ENCODE measurements at places on chromosomes 11 and 22.

- no peak for DNase-seq
Observed at GRCh38 chr11:99937330-99937729, 749.8 kb upstream of the ARHGAP42 start.

DNA sequence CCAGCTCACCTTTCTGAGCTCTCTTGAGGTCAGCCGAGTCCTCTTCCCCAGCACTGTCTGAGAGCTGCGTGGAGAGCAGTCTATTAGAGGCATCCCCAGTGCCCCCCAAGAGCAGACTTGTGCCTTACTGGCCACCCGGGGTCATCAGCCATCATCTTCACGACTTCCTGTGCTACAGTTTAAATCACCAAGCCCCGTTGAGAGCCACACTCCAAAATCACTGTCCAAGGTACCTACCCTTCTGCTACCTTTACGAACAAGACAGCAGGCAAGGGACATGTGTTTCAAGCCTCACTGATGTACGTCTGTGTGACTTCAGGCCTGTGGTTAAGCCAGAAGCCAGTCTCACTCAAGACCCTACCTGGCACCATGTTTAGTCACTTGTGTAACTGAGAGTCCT lies 35.1 kb downstream of the MORC2 start:
- DNase-seq = no peak

GRCh38 chr11:88827018-88827676 lies 238.6 kb downstream of the GRM5 start:
- peak; percentile 7 for DNase-seq

DNA sequence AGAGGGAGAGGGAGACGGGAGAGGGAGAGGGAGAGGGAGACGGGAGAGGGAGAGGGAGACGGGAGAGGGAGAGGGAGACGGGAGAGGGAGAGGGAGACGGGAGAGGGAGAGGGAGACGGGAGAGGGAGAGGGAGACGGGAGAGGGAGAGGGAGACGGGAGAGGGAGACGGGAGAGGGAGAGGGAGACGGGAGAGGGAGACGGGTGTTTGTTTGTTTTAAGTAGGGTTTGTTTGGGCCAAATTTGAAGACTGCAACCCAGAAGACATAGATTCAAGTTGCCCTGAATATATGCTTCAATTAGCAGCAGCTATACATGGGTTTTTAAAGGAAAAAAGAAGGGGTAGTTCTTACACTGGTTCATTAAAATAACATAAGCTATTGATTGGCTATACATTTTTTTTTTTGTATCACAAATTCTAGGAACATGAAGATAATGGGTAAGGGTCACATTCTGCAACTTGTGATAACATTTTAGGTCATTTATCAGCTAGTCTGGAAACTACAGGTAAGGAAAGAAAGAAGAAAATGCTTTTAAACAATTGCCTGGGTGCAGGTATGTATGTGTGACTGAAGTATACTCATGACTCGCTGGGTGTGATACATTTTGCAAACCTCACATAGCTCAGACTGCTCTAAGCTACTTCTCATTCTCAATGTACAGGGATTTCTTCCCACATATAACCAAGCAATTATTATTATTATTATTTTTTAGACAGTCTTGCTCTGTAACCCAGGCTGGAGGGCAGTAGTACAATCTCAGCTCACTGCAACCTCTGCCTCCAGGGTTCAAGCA lies 67.3 kb downstream of the MCHR1 start:
- DNase-seq = no peak

DNA sequence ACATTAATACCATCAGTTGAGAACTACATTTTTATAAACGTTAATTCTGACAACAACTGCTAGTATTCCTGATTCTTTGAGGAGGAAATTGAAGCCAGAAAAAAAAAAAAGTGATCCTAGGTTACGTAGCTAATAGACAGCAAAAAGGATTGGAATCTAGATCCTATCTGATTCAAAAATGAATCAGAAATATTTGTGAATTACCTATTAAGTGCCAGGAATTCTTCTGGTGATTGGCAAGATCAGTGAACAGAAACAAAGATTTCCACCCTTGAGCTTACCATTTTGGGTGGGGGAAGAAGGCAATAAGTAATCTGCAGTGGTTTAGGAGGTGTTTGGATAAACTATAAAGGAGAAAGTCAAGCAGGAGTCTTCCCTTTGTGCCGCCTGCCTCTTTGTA lies 63.9 kb upstream of the LARGE1 start:
- no peak for DNase-seq

GRCh38 chr11:90310210-90310609 lies 87.4 kb upstream of the CHORDC1 start:
- no peak for DNase-seq

DNA sequence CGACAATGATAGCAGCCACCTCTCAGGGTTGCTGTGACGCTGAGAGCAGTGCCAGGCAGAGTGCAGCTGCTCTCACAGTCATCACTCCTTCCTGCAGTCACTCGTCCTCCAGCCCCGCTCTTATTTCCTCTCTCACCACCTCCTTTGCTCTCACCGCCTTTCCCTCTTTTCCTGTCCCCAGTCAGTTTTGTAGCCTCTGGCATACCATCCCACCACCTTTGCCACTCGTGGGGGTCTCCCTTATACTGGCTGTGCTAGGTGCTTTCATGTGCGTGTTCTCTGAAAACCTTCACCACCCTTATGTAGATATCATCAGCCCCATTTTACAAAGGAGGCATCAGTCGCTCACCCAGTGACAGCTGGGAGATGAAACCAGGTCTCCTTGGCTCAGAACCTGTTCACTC lies 19.3 kb upstream of the ST3GAL4 start:
- no peak for DNase-seq

- DNase-seq = no peak
Observed at GRCh38 chr11:69745201-69745600, 29.9 kb downstream of the FGF4 start.

DNA sequence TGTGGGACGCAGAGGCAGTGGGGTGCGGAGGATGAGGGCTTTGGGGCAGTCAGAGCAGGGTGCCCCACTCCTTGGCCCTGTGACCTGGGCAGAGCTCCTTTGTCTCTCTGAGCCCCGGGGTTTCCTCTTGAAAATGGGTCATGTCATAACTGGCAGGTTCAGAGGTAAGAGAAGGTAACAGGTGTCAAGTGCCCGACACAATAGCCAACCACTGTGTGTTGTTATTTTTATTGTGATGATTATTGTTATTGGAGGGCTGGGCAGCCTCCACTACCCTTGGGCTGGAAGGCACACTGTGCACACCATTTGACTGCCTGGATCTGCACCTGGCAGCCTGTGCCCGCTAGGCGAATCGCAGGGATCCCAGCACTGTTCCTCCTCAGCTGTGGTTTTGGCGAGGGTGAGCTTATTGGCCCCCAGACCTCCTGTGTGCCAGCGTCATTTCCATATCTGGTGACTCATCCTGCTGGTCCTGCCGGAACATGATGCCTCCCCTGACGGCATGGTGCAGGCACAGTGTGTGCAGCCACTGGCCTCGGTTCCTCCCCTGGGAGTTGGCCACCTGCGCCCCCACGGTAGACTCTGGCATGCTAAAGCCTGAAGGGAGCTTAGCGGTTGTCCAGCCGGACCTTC lies 15.4 kb upstream of the SOX10 start:
- no peak for DNase-seq

DNA sequence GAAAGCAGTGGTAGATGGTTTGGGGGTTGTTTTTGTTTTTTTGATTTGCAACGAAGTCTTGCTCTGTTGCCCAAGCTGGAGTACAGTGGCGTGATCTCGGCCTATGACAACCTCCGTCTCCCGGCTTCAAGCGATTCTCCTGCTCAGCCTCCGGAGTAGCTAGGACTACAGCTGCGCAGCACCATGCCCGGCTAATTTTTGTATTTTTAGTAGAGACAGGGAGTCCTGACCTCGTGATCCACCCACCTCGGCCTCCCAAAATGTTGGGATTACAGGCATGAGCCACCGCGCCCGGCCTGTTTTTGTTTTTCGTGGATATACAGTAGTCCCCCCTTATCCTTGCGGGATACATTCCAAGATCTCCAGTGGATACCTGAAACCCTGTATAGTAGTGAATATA lies 6.6 kb downstream of the EP300 start:
- DNase-seq = no peak

GRCh38 chr22:26589367-26589844 lies 526 bp downstream of the TPST2 start:
- DNase-seq = no peak

- no peak for DNase-seq
Observed at GRCh38 chr11:71222318-71223080, 29.9 kb downstream of the SHANK2 start.

DNA sequence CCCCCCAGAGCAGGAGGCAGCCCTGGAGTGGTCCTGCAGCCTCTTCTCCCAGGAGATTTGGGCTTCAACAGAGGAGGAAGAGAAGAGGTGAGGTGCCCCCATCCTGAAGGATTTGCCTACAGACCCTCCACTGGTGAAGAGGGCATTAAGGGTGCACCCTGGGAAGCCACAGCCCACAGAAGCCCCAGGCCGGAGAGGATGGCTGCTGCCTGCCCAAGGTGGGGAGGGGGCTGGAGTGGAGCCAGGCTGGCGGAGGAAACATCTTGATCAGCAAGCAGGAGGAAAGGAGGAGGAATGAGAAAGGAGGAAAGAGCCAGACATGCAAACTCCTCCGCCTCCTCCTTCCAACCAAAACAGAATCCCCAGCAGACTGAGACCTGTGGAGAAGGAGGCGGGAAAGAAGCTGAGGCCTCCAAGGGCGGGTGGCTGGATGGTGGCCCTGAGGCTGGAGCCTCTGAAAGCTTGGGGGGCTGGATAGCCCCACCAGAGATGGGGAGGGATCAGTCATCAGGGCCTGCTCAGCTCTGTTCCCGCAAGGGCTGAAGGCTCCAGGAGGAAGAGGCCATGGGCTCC lies 31.3 kb downstream of the ARRB1 start:
- DNase-seq = no peak

DNA sequence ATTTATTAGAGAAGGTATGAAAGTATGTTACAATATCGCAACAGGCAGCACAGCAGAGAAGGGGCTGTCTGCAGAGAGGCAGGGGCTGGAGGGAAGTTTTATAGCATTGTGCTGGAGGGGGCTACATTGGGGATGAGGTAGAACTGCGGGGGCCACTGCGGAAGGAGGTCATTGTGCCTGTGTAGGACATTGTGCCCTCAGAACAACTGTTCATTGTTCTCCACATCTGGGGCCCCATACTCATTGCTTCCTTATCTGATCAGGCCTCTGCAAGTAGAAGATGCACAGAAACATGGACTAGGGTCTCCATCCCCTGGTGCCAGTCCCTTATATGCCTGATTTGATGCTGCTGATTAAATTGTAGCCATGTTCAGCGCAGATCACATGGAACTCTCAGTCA lies 12.1 kb downstream of the NADSYN1 start:
- DNase-seq = no peak

DNA sequence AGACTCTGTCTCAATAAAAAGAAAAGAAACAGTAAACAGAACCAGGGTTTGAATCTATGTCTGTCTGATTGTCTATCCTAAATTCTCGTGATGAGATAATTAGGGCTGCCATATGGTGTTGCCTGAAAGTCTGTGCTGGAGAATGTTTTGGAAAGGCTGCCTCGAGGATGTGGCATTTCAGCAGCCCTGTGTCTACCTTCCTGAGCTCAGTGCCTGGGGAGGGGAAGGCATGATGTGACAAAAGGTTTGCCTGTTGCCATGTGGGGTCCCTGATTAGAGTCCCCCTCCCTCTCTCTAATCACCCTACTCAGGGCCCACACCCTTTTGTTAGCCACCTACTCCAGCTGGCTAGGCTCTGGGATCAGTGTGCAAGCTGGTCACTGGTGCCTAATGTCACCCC lies 15.2 kb downstream of the CD82 start:
- no peak for DNase-seq

- DNase-seq = no peak
Observed at GRCh38 chr11:72777755-72778278, 16.0 kb downstream of the STARD10 start.

GRCh38 chr11:70845591-70846041 lies 406.8 kb downstream of the SHANK2 start:
- DNase-seq = no peak

DNA sequence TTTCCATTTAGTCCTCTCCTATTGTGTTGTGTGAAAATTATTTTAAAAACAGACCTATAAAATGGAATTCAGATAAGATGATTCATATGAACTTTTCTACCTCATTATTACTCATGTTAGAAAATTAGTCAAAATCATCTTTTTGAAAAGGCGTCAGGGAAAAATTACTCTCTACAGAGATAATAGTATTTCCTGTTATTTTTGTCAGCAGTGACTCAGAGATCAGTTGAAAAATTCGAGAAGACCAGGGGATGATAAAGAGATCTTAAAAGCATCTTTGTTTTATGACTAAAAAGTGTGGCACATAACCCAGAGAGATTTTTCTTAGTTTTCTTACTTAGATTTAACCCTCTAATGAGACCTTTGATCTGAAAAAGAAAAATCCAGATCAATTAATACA lies 157.9 kb upstream of the CARD18 start:
- DNase-seq = peak; percentile 39

DNA sequence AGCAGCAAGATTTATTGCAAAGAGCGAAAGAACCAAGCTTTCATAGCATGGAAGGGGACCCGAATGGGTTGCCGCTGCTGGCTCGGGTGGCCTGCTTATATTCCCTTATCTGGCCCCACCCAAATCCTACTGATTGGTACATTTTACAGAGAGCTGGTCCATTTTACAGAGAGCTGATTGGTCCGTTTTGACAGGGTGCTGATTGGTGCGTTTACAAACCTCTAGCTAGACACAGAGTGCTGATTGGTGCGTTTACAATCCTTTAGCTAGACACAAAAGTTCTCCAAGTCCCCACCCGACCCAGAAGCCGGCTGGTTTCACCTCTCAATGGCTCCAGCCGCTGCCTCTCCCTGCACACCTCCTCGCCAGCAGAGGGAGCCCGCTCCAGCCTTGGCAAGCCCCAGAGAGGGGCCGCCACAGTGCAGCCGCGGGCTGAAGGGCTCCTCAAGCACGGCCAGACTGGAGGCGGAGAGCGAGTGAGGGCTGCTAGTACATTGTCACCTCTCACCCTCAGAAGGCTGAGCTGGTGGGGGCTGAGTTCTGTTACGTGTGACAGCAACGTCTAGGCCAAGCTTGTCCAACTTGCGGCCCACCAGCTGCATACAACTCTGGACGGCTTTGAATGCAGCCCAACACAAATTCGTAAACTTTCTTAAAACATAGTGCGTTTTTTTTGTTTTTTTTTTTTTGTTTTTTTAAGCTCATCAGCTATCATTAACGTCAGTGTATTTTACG lies 8.7 kb downstream of the PTH start:
- DNase-seq = peak; percentile 5

Data from fibroblast of upper back skin (primary cell).